ENCODE measurements at places on chromosomes 16 and 17.

DNA sequence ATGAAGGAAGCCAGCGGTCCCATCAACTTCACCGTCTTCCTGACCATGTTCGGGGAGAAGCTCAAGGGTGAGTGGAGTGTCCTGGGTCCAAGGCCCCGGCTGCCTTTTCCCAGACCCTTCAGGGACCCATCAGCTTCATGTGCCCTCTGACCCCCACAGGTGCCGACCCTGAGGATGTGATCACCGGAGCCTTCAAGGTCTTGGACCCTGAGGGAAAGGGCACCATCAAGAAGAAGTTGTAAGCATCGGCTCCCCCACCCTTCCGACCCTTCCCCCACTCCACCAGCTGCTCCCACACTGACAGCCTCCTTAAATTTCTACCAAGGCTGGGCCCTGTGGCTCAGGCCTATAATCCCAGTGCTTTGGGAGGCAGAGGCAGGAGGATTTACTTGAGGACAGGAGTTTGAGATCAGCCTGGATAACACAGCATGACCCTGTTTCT lies 1.9 kb downstream of the MYL11 start:
- no peak for DNase-seq

DNA sequence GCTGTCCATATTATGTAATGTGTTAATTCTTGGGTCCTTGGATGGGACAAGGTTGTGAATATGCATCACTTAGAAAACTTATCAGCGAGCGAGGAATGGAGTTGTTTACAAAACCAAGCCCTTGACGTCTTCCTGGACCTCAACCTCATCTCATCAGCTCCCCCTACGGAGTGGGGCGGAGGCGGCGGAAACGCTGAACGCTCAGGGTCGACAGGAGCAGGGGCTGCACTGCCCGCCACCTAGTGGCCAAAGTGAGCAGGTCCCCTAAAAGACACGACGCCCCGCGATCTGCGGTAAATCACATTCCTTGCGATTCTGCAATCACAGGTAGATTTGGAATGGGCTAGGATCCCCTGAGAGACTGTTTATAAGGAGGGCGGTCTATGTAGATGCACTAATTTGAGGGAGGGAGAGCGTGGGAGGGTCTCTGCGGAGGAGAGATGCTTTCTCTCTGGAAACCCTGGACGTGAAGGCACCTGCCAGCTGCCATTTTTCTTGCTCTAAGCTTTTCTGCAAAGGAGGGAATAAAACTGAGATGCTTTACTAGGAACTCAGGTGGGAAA lies 5.4 kb upstream of the ICAM2 start:
- peak; percentile 66 for DNase-seq

DNA sequence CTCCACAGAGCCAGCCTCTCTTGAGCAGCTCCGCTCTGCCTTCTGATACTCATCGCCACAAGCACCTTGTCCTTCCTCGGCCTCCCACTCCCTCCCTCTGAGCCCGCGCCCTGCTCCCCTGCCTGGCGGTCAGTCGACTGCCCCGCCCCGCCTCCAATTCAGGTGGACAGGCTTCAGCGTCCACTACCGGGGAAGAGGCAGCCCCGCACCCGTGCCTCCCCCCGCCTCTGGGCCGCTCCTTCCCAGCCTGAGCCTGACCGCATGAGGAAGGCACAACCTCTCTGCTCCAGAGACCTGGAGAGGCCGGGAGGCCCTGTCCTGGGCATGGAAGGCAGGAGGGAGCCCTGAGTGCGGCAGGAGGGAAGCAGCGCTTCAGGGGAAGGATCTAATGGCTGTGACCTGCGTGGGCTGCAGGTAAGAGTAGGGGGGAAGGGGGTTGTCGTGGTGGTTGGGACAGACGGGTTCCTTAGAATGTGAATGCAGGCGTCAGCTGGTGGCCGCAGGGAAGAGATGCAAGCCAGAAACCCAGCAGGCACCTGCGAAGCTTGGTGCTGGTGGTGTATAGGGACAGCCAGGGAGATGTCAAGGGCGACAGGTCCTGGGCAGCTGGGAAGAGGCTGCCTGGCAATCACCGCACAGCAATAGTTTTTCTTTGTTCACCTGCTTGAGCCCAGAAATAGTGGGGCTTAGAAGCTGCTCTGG lies 3.0 kb upstream of the SLC6A4 start:
- DNase-seq: no peak

GRCh38 chr17:9959377-9959981 lies 54.4 kb upstream of the RCVRN start:
- DNase-seq: peak; percentile 55

Measured in fibroblast of upper back skin (primary cell).